Fibroblast of skin of right quadriceps (primary cell): ENCODE measurements at places on chromosomes 1 and 21.
A peak's percentile ranks its signal among the peaks of the same experiment; 100 is the strongest.

DNA sequence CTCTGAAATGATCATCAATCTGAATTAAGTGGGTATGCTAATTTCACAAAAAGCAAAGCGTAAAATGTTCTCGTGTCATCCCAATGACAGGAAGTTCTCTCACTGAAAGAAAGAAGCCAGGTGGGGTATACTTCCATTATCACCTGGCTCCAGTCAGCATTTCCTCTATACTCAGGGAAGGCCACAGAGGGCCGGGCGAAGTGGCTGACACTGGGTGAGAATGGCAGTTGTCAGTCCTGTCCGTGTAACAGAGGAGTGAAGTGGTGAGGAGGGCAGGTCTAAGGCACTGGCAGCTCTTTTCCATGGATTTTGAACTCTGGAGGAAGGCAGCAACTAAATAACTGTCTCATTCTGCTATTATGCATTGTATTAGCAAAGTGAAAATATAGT lies 60.4 kb downstream of the CAPN2 start:
- DNase-seq, result no peak

- DNase-seq, result no peak
Observed at GRCh38 chr1:248416226-248416625, 13.4 kb downstream of the OR2T1 start.

- peak; percentile 78 for DNase-seq
Observed at GRCh38 chr21:26449161-26449560, 123.9 kb downstream of the CYYR1 start.

DNA sequence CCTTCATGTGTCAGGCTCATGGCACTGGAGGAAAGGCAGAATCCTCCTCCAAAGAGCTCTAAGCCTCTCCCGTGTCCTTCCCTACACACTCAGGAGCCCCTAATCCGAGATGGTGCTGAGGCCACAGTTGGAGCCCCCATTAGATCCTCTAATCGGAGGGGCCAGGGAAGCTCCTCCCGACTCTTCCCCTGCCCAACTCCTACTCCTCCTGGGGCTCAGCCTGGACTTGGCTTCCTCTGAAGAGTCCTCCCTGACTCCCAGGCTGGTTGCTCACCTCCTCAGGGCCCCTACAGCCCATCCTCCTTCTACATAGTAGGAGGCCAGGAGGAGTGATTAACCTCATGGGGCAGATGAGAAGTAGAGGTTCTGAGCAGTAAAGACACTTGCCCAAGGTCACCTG lies 21.3 kb upstream of the CDCP2 start:
- no peak for DNase-seq

DNA sequence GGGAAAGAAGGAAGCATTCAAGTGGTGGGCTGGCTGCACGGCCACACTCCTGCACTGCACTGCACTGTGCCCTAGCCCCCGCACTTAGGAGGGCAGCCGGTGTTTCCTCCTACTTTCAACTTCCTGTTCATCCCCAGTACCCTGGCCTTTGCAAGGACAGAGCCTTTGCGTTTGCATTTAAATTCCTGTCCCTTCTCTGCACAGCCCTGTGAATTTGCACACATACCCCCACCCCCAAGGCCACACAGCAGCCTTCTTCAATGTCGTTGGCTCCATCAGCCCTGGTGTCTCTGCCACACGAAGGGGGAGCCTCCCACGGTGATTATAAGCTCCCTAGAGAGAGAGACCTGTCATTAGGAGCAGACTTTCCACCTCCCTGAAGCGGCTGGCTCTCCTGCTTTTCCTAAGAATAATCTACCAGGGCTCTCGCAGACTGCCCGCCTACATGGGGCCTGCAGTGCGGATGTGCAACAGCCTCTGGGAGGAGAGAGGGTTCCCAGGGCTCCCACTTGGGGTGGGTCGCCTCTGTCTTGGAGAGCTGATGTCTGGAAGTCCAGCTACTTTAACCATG lies 13.2 kb upstream of the SLC45A3 start:
- DNase-seq, result no peak

- no peak for DNase-seq
Observed at GRCh38 chr1:53031732-53032131, 30.3 kb upstream of the PODN start.

DNA sequence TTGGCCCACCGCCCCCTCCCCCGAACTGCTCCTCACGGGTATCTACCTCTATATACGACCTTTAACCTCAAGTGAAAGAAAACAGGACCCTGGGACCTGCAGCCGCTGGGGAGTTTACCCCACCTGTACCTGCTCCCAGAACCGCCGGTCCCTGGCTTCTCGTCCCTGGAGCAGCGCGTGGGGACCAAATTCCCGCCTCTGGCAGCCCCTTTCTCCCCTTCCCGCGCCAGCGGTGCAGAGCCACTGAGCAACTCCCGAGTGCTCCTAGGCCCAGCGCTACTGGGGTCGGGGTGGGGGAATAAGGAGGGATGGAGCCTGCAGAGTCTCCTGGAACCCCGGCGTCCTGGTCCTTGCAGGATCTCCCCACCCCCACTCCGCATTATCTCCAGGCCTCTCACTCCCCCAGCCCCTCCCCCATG lies 1.6 kb downstream of the SYT6 start:
- DNase-seq, result no peak

GRCh38 chr1:183588827-183589226 lies 1.4 kb downstream of the NCF2 start:
- DNase-seq, result no peak

- DNase-seq, result no peak
Observed at GRCh38 chr21:45802956-45803617, 159.6 kb downstream of the PCBP3 start.

GRCh38 chr1:215637041-215637573 lies 70.0 kb downstream of the KCTD3 start:
- DNase-seq, result peak; percentile 40

GRCh38 chr1:231387770-231388669 lies 34.1 kb downstream of the EGLN1 start:
- DNase-seq, result peak; percentile 61

DNA sequence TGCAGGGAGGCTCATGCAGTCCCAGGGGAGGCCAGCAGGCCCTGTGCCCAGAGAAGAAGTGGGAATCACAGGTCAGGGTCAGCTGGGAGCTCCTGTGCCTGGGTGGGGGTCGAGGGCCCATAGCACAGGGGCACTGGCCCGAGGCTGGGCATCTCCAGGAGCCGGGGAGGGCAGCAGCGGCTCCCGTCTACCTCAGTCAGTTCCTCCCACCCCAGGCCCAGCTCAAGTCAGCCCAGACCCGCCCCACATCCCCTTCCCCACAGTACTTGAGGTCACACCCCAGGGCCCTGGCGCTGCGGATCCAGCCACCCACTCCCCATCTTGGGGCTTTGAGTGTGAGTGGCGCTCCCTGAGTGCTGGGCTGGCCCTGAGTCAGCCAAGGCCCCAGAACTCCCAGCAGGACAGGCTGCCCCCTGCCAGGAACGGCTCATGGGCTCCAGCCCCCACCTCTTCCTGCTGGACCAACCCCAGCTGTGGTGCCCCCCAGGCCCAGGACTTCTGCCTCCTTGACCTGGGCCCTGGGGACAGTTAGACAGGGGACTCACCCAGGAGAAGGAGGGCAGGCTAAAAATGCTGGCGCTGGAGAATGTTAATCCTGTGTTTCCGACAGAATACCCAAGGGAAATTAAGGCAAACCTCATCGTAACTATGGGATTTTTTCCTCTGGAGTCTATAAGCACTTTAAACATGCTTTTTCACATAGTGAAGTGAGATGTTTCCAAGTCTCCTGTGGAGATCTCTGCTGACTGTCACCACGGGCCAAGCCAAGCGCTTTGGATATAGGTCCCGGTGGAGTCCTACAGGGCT lies 68.8 kb upstream of the COL6A1 start:
- peak; percentile 27 for DNase-seq

DNA sequence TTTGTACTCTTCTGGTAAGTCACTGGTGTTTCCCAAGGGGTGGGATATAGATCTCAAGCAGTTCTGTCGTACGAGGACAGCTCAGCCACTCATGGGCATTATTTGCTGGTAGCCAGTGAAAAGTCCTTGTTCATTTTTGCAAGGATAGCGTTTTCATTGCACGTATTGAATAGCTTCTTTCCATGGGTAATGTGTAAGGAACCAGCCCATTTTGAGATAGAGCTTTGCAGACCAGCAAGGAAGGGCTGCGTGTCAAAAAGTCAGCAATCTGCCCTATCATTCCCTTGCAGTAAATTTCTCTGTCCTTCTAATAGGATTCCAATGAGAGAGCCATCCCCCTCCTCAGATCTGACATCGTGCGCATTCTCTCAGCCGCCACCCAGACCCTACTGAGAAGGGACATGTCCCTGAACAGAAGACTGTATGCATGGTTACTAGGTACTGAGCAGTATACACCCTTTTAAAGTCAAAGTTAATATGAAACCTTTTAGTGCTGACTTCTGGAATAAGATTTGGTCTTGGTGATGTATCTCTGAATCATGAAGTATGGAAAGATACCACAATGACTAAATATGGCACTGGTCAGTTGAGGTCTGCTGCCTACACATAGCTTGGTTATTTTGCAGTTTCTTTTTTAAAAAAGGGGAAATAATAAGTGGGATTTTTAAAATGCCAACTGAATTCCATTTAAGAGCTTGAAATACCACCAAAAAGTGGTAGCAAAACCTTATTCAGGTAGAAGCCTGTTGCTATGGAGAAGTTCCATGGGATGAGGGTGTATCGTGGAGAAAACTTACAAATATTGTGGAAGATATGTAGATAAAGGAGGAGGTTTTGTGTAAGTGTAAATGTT lies 55.3 kb downstream of the DOP1B start:
- peak; percentile 85 for DNase-seq

DNA sequence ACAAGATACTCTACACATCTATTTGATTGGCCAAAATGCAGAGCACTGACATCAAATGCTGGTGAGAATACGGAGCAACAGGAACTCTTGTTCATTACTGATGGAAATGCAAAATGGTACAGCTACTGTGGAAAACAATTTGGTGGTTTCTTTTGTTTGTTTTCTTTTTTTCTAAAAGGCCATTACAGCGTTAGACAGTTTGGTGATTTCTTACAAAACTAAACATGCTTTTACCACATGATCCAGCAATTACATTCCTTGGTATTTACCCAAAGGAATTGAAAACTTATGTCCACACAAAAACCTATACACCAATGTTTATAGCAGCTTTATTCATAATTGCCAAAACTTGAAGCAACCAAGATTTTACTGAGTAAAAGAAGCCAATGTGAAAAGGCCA lies 66.4 kb upstream of the FBXO28 start:
- DNase-seq, result peak; percentile 43

- no peak for DNase-seq
Observed at GRCh38 chr1:187236199-187236598, 407.4 kb downstream of the PLA2G4A start.

DNA sequence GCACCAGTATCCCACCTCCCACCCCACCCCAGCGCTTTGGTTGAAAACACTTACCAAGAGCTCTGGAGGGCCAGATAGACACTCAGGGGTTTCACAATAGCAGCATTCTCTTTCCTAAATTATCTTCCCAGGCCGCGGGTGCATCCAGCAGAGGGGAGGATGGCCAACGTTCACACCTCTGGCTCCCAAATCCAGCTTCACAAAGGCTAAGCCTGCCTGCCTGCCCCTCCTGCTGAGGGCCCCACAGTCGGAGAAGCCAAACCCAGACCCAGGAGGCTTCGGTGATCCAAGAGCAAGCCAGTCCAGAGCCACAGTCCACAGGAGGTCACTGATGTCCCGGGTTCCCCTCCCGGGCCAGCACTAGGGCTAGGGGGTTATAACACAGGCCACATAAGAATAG lies 231.9 kb downstream of the TRABD2B start:
- DNase-seq, result no peak
